ENCODE measurements at places on chromosomes 1 and 21.
A peak's percentile ranks its signal among the peaks of the same experiment; 100 is the strongest.

- H3K27me3 ChIP-seq = no peaks in the 10 kb centered on the region
- H3K4me1 ChIP-seq = 0 out of 2 replicates have a peak, but pooled peaks cover 8% of the 10 kb centered on the region
- H3K27ac ChIP-seq = no peak overlapping the region
- H3K4me3 ChIP-seq = no peak overlapping the region
These were observed 288.4 kb upstream of the PRMT6 start for GRCh38 chr1:106768077-106768476.

DNA sequence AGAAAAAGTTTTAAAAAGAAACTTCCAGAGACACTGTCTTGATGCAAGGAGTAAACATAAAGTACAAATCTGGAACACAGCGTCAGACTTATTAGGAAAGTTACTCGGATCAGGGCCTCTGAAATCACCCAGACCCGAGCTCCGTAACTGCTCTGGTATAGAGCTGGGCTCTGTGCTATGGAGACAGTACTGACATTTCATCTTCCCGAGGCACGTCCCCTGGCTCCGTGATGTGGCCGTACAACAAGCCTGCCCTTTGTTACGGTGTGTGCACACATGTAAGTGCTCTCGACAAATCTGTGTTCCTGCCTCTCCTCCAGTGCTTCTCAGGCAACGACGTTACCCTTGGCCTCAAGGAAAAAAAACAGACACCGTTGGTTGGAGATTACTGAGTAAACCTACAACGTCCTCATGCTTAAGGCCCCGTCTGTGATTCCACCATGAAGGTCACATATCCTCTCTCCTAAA, 107.0 kb upstream of the IRF2BP2 start:
- peaks cover 13% of the 10 kb centered on the region for H3K4me1 ChIP-seq
- no peak overlapping the region for H3K4me3 ChIP-seq
- DNase-seq = peak; percentile 26
- no peaks in the 10 kb centered on the region for H3K27me3 ChIP-seq
- no peaks in the 10 kb centered on the region for H3K36me3 ChIP-seq
- no peak overlapping the region for H3K27ac ChIP-seq

GRCh38 chr1:238675221-238675620, 711.1 kb upstream of the CHRM3 start:
- no peaks in the 10 kb centered on the region for H3K4me1 ChIP-seq
- H3K27ac ChIP-seq = no peak overlapping the region
- H3K4me3 ChIP-seq = no peak overlapping the region

GRCh38 chr1:22166439-22166838, 23.5 kb upstream of the WNT4 start:
- no peak overlapping the region for H3K4me3 ChIP-seq
- H3K27me3 ChIP-seq = no peaks in the 10 kb centered on the region
- H3K27ac ChIP-seq = no peak overlapping the region
- no peaks in the 10 kb centered on the region for H3K36me3 ChIP-seq
- no peak for DNase-seq

DNA sequence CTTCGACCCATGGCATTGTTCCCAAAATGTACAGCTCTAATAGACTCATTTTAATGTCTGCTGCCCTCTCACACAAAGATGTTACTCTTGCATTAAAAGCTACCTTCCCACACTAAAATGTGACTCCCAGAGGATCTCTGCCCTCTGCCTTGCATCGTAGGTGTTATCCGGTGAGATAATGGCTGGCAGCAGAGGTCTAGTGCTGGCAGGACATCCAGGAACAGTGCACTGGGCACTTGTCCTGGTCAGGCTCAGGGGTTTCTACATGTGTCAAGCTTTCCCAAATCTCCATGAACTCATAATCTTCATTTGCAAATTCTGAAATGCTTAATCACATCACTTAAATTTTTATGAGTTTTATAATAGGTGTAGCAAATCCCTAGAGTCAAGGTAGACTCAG, 310.6 kb downstream of the LRRIQ3 start:
- H3K36me3 ChIP-seq = no peaks in the 10 kb centered on the region
- no peaks in the 10 kb centered on the region for H3K4me1 ChIP-seq
- H3K4me3 ChIP-seq = no peak overlapping the region
- no peak overlapping the region for H3K27ac ChIP-seq

DNA sequence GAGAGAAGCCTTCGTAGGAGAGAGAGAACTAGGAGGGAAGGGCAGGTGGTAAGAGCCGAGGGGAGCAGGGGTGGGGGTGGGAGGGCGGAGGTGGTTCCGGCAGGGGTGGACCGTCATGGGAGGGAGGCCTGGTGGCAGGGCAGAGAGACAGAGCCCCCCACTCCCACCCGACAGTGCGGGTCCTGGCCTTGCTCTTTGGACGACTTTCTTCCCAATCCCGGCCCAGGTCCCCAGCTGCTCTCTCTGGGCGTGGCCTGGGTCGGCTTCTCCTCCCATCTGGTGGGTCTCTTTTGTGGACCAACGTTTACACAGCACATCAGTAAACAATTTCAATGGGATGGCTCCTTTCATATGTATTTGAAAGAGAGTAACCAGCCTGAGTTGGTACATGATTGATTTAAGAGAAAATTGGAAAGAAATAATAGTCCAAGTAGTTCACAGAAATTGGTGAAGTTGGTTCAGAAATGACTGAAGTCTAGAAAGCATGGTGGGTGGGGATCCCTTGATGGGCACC, 56.9 kb downstream of the LDLRAD2 start:
- no peak for DNase-seq
- H3K4me1 ChIP-seq = peaks cover 37% of the 10 kb centered on the region
- H3K36me3 ChIP-seq = no peaks in the 10 kb centered on the region

GRCh38 chr1:87230501-87230900, 98.2 kb upstream of the LMO4 start:
- no peaks in the 10 kb centered on the region for H3K36me3 ChIP-seq
- H3K27ac ChIP-seq = no peak overlapping the region
- no peaks in the 10 kb centered on the region for H3K27me3 ChIP-seq
- peaks cover 17% of the 10 kb centered on the region for H3K4me1 ChIP-seq
- H3K4me3 ChIP-seq = no peak overlapping the region

DNA sequence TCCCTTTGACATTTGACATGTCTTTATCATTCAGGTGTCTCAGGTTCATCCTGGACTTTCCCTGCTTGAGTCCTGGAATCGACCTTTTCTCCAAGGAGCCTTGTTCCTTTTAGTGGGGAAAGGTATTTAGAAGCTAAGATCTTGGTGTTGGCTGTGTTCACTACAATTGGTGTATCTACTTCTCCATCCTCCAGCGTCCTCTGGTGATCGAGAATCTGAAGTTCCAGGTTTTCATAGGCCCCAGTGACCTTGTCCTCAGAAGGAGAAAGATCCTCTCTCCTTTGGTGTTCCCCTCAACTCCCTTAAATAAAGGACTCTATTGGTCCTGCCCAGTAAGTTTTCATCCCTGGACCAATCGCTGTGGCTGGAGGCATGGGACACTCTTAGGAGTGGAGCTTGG, 22.1 kb downstream of the MROH7 start:
- H3K4me3 ChIP-seq = no peak overlapping the region
- no peaks in the 10 kb centered on the region for H3K36me3 ChIP-seq
- H3K4me1 ChIP-seq = no peaks in the 10 kb centered on the region
- no peaks in the 10 kb centered on the region for H3K27me3 ChIP-seq
- no peak overlapping the region for H3K27ac ChIP-seq
